ENCODE measurements at places on chromosomes 5 and 9.

DNA sequence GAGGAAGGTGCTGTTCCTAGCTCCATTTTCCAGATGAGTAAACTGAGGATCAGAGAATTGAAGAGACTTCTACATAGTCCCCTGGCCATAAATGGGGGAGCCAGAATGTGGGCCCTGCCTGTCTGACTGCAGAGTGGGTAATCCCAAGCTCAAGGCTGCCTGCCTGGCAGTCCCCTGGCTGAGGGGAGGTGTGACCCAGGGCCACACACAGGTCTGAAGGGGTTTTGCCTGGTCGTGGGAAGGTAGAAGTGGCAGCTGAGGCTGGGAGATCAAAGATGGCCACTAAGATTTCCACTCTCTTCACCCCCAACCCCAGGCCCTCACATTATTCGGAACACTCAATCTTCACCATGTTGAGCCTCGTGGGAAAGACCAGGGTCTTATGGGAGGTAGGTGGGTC, 176.3 kb downstream of the MACROH2A1 start:
- no peak for DNase-seq

DNA sequence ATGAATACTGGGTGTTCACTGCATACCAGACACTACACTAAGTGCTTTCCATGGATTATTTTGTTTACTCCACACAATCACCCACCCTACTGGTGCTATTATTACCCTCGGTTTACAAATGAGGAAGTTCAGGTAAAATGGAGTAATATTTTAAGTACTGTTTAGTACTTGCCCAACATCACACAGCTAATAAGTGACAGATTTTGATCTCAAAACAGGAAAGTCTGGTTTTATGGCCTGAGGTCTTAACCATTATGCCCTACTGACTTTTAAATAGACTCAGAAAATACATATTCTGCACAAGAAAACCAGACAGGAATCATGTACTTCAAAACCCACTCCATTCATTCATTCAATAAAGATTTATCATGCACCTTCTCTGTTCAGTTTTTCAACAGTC, 431.0 kb upstream of the TLE4 start:
- no peak for DNase-seq

- no peak for DNase-seq
These were observed 209.3 kb downstream of the PALM2AKAP2 start for GRCh38 chr9:109989296-109989695.

DNA sequence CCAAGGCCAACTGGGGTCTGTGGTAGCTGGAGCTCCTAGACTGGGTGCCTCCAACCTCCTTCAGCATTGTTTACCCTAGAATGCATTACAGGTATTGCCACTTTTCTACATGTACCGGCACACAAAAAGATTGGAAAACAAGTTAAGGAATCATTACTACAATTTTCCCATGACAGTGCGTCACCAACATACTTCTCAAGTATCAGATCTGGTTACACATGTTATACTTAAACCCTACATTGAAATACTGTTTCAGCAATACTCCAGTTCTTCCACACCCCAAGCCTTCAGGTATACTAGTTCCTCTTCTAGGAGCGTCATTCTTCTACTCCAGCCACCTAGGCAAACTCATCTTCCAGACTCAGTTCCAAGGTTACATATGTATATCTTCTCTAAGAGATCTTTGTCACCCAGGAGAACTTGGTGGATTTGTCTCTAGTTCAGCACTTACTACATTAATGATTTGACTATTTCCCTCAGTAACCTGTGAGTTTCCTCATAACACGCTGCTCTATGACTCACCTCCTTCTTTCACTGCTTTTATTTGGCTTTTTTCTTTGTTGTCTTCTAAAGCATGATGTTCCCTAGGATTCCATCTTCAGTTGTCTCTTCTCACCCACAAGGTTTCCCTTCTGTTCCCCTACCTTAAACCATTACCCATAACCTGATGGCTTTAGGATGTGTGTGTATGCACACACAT, 217.0 kb downstream of the AP3B1 start:
- DNase-seq, result no peak

GRCh38 chr5:173517648-173518047, 98.8 kb downstream of the BOD1 start:
- no peak for DNase-seq

DNA sequence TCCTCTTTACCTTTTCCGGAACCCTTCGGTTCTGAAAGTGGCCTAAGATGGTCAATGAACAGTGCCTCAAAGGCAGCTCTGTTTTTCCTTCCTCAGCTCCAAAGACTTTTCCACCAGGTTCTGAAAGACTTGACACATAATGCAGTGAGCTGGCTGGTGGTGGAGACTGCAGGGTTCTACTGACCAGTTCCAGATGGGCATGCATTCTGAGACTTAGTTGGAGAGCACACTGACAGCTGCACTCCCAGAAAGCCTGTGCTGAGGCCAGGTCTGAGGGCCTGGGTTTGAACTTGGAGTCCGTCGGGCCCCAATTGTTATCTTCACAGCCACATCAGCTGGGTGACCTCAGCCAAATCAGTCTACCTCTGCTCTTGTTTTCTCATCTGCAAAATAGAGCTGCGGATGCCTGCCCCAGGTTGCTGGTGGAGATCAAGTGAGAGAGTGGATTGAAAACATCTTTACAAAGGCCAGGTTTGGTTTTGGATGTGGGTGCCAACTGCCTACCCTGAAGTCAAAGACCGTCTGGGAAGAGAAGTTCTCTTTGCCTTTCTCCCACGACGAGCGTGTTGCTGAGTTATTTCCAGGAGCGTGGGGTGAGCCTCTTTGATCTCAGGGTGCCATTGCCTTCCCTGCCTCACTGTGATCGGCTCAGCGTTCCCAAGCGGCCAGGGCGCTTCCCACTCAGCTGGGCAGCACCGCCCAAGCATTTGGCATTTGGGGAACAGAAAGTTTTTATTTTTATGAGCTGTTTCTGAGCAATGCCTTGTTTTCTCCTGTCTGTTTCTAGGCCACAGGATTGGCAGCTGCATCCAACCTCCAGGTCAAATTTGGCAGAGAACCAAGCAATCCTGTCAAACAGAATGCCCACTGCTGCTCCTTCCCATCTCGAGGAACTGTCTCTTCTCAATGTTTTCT, 54.9 kb downstream of the RAD23B start:
- DNase-seq, result no peak

- DNase-seq, result no peak
These were observed 9.0 kb downstream of the ADAMTS2 start for GRCh38 chr5:179336126-179336870.

All from GM12864 (cell line).